Stimulated activated CD4-positive, alpha-beta T cell treated with anti-CD3 and anti-CD28 coated beads, TNF-alpha, amount 100 ng/mL, for 1 hour (primary cell): ENCODE measurements at places on chromosomes 16 and 17.

GRCh38 chr17:67290711-67291291, 45.8 kb upstream of the HELZ start:
- no peak for DNase-seq

DNA sequence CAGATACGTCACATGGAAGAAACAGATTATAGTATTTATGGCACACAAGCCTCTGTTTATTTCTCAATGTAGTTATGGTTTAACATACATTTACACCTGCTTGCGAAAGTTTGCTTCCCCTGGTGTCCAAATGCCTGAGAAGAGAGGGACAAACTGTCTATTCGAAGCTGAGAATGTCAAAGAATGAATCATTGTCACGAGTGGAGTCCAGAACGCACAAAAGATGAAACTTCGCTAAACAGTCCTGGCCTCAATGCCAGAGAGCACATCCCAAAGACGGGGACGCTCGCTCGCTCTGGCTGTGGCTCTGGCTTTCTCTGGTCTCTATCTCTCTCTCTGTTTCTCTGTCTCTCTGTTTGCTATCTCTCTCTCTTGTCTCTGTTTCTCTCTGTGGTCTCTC, 298.8 kb downstream of the FOXL1 start:
- DNase-seq = no peak

DNA sequence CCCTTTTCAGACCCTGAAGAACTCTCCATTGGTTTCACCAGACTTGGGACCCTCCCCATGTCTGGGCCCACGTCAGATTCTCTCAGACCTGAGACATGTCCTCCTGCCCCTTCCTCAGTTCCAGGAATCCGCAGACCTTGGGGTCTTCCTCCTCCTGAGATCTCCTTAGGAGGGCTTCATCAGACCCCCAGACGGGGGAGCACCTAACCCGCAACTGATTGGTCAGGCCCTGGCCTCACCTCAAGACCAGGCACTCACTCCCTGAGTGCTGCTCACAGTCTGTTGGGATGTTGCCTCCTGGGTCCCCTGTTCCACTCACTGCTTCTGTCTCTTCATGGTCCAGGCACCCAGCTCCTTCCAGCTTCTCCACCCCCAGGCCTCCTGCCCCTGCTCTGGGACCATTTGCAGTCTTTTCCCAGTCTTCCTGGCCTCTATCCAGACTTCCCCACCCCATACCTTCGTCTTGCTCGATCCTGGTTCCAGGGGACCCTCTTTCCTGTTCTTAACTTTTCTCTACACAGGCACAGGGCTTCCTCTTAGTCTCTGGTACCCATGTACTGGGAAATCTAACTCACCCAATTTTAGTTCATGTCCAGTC, 1.2 kb downstream of the GID4 start:
- DNase-seq = no peak

DNA sequence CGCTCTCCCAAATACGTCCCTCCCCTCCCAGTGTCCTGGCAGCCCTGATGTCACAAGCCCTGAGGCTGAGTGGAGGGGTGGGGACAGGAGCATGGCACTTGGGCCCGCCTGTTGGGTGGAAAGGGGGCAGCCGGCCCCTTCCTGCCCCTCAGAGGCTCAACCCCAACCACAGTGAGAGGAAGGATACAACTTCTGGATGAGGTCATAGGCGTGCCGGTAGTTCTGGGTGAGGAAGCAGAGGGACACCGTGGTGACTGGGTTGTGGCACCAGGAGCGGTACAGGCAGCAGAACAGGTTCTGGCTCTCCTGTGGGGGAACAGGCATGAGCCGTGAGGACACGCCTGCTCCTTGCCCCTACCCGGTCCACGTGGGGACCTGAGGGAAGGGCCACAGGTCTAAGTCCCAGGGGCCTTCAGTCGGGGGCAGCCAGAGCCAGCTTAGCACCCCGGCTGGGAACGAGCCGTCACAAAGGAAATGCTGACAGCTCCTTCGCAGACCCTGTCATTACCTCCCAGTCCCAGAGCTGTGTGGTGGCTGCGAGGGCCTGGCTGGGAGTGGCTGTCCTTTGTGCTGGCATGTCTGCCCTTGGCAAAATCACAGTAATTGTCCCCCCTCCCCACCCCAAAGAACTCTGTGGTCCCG, 11.2 kb upstream of the MTSS2 start:
- no peak for DNase-seq

GRCh38 chr17:77889135-77889505, 69.4 kb upstream of the TNRC6C start:
- DNase-seq = no peak

DNA sequence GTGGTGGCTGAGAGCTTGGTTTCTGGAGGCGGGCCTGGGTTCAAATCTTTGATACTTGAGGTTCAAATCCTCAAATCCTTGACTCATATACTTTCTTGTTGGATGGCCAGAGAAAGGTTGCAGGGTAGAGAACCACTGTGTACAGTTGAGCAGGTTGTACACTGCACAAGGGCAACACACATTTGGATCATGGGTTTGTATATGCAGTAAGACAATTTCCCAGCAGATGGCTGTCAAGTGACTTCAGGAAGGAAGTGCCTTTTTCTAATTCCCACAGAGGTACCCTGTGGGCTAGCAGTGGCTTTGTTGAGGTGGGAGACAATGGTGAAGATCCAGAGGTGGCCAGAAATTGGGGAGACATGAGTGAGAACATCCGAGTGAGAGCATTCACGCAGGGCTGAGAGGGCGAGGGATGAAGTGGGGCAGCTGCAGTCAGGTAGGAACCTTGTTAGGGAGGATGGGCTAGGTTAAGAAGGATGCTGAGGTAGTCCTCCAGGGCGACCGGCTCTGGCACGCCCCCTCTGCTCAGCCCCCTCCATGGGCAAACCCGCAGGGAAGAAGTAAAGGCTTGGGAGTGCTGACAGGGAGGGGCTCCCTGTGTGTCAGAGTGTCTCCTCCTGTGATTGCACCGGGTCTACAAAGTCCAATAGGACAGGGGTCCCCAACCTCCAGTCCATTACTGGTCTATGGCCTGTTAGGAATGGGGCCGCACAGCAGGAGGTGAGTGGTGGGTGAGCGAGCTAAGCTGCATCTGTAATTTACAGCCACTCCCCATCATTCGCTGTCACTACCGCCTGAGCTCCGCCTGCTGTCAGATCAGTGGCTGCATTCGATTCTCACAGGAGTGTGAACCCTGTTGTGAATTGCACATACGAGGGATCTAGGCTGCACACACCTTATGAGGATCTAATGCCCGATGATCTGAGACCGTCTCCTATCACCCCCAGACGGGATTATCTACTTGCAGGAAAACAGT, 2.7 kb downstream of the C16orf89 start:
- DNase-seq = no peak

DNA sequence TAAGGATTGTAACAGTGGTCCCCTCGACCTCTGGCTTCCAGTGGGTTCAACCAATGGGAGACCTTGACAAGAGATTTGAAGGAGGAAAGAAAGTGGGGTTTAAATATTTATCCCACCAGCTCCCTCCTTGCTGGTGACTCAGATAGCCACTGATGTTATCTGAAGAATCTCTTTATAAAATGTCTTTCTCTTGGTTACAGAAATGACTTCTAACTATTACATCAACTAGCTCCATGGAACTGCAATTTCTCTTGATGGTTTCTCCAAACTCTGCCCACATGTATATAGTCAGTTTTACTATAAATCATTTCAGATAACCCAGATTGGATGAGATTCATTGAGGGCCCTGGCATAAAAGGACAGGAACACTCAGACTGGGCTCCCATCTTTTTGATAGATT, 920.2 kb upstream of the SOX9 start:
- no peak for DNase-seq

- no peak for DNase-seq
Measured at GRCh38 chr16:51569203-51569931, 418.3 kb upstream of the SALL1 start.

DNA sequence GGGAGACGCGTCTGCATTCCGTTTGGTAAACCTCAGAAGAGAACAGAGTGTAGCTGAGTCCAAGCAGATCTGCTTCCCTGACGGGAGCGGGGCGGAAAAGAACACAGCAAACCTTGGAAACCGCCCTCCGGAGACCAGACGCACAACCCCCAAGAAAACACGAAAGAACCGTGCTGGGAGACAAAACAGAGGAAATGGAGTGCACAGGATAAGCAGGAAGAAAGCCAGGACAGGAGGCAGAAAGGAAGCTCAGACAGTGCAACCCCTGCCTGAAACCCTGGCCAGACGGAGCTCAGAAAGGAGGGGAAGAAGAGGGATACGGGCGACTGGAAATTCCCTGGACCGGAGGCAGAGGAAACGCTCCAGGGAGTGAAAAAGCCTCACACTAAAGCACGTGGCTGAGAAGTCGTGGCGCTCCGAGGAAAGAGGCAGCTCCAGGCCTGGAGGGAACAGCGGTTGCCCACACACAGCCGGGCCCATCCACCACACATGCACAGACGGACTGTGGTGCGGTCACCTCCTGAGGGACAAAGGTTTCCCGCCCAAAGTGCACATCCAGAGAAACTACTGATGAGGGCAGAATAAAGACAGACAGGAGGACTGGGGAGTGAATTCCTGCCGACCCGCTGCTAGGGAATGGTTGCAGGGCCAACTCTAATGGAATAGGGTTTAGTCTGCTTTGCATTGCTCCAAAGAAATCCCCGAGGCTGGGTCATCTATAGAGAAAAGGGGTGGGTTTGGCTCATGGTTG, 10.2 kb downstream of the DPEP1 start:
- DNase-seq = no peak

DNA sequence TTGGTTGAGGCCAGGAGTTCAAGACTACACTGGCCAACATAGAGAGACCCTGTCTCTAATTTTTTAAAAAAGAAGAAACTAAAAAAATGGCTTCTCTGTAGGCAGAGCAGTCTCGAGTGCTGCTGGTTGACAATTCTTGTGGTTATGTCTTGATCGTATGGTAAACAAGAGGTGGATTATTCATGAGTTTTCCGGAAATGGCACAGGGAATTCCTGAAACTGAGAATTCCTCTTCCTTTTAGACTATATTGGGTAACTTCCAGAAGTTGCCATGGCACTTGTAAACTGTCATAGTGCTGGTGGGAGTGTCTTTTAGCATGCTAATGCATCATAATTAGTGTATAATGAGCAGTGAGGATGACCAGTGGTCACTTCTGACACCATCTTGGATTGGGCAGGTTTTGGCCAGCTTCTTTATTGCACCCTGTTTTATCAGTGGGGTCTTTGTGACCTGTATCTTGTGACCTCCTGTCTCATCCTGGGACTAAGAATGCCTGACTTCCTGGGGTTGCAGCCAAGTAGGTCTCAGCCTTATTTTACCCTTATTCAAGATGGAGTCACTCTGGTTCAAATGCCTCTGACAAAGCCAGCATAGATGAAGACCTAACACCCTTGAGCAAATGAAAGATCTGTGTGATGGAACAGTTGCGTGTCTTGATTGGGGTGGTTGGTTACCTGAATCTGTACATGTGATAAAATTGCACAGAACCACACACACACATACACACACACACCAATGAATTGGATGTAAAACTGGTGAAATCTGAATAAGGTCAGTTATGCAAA, 30.2 kb downstream of the BMERB1 start:
- no peak for DNase-seq

DNA sequence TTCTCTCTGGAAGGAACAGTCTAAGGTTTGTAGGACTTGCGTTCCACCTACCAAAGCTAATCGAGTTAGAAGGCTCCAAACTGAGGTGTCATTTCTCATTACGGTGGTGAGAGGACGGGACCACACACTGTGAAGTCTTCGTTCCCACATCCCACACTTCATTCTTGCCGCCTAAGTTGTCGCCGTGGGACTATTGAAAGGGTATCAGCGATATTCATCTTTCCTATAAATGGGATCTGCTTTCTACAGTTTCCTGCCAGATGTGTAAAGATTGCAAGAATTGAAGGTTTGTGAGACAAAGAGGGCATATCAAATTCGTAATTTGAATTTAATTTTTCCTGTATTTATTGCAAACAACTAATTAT, 608 bp upstream of the TRIM37 start:
- DNase-seq = no peak

- DNase-seq = no peak
Measured at GRCh38 chr17:4233668-4234258, 30.0 kb downstream of the ANKFY1 start.

DNA sequence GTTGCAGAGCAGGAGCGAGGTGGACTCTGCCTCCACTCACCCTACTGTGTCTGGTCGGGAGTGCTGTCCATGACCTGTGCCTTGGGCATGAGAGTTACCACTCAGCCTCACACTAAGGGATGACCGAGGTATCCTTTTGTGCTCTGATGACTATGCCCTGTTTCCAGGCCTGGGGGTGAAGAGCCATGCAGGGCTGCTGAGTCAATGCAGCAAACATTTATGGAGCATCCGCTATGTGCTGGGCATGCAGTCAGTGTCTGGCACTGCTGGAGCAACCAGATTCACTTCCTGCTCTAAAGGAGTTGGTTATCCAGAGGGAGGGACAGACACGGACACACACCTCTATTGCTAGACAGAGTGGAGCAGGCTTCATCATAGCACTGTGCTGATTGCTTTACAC, 7.6 kb upstream of the HNF1B start:
- no peak for DNase-seq

- no peak for DNase-seq
Measured at GRCh38 chr17:75011401-75012095, 922 bp upstream of the MRPL58 start.

GRCh38 chr17:560432-560873, 154.2 kb downstream of the VPS53 start:
- DNase-seq = no peak

GRCh38 chr17:73480740-73481139, 163.5 kb downstream of the SDK2 start:
- no peak for DNase-seq

DNA sequence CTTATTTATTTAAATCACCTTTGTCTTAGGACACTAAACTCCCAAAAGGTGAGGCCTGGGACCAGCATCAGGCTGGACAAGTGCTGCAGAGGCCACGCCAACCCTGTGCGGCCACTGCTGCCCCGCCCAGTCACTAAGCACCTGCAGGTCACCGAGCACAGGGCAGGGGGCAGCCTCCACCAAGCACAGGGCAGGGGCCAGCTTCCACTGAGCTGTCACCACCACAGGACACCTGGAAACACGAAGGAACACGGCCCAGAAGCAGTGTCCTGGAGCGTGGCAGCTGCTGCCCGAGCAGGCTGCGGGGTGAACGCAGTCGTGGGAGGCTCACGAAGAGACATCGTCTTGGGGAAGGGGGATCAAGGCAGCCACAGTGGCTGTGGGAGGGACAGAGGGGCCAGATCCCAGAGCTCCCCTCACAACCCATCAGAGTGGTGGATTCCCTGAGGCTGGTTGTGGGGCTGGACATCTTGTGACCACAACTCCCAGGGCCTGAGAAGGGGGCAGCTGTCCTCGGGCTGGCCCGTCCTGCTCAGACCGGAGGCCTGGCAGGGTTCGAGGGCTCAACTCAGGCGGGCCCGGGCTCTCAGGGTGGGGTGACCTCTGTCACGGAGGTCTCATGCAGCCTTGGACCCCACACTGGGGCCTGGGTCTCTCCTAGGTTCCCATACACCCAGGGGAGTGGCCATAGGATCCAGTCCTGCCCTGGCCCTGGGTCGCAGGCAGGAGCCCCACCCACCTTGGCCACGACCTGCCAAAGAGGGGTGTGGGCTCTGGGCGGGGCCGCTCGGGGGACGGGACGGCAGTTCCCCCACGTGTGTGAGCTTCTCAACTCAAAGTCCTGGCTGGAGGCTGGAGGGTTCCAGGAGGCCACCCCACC, 18.7 kb downstream of the RAB40B start:
- no peak for DNase-seq

GRCh38 chr17:55157165-55157564, 107.6 kb upstream of the HLF start:
- no peak for DNase-seq

- DNase-seq = no peak
Measured at GRCh38 chr16:55035029-55035428, 104.4 kb downstream of the IRX5 start.
